ENCODE measurements at places on chromosomes 2 and 18.

GRCh38 chr2:61272421-61273070 is 110.6 kb downstream of the C2orf74 start:
- no peak for DNase-seq

DNA sequence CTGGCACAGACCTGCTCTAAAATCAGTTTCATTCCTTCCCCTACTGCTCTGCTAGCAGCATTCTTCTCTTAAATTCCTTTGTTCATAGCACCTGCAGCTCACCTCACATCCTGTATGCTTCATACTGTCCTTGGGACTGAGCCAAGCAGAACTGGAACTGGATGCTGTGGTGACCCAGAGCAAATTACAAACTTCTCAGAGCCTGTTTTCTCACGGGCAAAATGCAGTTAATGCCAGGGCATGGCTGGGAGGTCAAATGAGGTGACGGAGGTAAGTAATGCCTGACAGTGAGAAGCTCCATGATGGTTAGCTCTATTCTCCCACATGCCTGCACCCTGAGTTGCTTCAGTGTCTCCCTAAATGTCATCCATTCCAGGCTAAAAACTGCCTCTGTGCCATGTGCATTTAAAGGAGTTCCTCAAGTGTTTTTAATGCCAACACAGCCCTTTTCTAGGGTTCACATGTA is 29.7 kb downstream of the C2orf42 start:
- peak; percentile 59 for DNase-seq

GRCh38 chr18:75249672-75250470 is 39.3 kb downstream of the TSHZ1 start:
- DNase-seq = peak; percentile 62

- DNase-seq = peak; percentile 75
Observed at GRCh38 chr2:121356058-121356640, 71.1 kb upstream of the TFCP2L1 start.

GRCh38 chr2:212626371-212626918 is 87.8 kb upstream of the ERBB4 start:
- no peak for DNase-seq

Measured in activated CD4-positive, alpha-beta T cell treated with anti-CD3 and anti-CD28 coated beads, Interleukin-2, amount 10 ng/mL, durations not matched to agents 24 days and 14 days (primary cell).